WERI-Rb-1 (cell line): ENCODE measurements at places on chromosomes 2 and 18.

GRCh38 chr2:176234156-176234555 is 35.1 kb upstream of the MTX2 start:
- no peak for DNase-seq

- no peak for DNase-seq
Observed at GRCh38 chr2:860259-860855, 90.3 kb upstream of the SNTG2 start.

- DNase-seq, result peak; percentile 10
Observed at GRCh38 chr2:63053889-63054602, 3.4 kb downstream of the OTX1 start.

DNA sequence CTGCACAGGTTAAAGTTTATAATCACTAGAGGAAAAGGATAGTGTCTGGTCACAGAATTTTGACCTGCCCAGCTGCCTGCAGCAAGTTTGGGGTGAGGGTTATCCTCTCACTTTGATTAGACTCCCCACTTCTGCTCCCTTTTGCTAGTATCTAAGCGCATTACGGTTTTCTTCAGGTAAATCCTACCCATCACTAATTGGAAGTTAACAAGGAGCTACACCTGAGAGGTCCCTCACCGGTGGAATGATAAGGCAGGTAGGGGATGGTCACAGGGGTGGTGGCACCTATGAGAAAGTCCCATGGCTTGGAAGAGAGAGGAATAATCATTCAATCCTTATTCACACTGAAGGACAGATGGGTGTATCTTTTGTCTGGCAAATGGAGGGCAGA is 7.6 kb downstream of the BCL2 start:
- no peak for DNase-seq

GRCh38 chr2:234626566-234627130 is 129.8 kb upstream of the ARL4C start:
- DNase-seq, result no peak

GRCh38 chr2:178295906-178296305 is 101.6 kb downstream of the OSBPL6 start:
- no peak for DNase-seq

- DNase-seq, result peak; percentile 65
Observed at GRCh38 chr2:70258532-70258875, 567 bp downstream of the PCYOX1 start.
